ENCODE measurements at places on chromosomes 1 and 21.

GRCh38 chr1:213391445-213391844 is 340.4 kb downstream of the RPS6KC1 start:
- DNase-seq = no peak

- DNase-seq = no peak
Observed at GRCh38 chr21:27771938-27772483, 805.1 kb upstream of the ADAMTS5 start.

- peak; percentile 82 for DNase-seq
Observed at GRCh38 chr1:92211166-92211565, 6.5 kb upstream of the C1orf146 start.

DNA sequence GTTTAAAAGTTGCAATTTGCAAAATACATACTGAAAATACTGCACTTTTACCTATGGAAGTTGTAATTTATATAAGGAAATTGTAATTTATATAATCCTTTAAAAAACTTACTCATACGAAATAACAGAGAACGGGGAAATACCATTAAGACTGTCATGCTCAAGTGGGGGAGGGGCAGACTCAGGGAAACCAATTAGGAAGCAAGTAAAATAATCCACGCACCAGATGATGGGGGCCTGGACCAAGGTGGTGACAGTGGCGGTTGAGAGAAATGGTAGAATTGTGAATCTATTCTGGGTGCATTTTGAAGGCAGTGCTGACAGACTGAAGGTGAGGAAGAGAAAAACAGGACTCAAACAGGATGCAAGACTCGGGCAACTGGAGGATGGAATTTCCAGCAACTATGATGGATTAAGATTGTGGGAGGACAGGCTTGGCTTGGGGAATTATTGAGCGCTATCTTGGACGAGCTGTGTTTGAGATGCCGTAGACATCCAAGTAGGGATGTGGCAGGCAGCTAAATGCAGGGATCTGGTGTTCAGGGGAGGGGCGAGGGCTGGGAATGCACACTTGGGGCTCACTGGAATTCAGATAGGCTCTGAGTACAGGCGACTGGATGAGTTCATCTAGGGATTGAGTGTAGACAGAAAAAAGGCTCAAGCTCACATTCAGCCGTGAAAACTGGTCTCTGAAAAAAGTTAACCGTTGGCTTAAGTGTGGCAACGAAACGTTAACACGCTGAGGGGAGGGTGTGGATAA is 977 bp downstream of the LCA5L start:
- DNase-seq = peak; percentile 34

DNA sequence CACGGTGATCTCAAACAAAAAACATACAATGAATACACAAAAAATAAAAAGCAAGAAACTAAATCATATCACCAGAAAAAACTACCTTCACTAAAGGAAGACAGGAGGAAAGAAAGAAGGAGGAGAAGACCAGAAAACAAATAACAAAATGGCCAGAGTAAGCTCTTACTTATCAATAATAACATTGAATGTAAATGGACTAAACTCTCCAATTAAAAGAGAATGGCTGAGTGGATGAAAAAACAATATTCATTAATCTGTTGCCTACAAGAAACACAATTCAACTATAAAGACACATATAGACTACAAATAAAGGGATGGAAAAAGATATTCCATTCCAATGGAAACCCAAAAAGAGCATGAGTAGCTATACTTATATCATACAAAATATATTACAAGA is 27.2 kb downstream of the LRIF1 start:
- no peak for DNase-seq
